Neuronal stem cell (in vitro differentiated cells): ENCODE measurements at places on chromosomes 7 and 10.

GRCh38 chr10:95425592-95426465, 135.0 kb upstream of the PDLIM1 start:
- no peak overlapping the region for H3K4me3 ChIP-seq
- H3K4me1 ChIP-seq: no peaks in the 10 kb centered on the region
- H3K36me3 ChIP-seq: no peaks in the 10 kb centered on the region
- no peak overlapping the region for H3K27ac ChIP-seq
- DNase-seq: no peak

DNA sequence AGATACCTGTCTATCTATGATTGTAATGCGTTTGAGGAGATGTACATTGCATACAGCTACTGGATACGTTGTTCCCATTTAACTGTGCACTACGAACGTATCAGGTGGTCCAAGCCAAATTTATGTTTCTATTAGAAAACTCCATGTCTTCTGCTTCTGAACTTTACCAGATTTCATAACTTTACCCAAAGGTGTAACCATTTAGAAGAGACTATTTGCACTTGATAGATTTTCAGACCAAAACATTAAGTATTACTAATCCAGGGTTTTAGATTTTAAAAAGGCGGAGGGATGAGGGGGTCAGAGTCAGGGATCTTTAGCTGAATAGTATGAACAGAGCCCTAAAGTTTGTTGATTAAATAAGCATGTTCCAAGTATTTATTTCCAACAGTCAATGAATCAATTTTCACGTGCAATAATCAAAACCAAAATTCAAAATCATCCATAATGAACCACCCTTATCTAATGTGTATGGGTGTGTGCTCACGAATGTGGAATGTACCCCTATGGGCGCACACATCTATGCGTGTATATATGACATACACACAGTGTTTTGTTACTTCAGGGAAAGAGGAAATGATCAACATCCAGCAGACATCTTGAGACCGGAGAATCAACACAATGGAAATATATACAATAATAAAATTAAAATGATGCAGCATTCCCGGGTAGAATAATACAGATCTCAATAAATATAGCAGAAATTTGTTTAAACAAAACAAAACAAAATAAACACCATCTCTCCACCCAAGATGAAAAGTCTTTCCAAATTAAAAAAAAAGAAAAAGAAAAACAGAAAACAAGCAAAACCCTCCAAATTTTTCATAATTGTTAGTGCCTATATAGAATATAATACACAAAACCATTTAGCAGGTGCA, 3.4 kb downstream of the FEZF1 start:
- peaks cover 12% of the 10 kb centered on the region for H3K36me3 ChIP-seq
- H3K27ac ChIP-seq: peak overlapping the region; percentile 64
- H3K4me3 ChIP-seq: no peak overlapping the region
- DNase-seq: no peak
- peaks cover 4% of the 10 kb centered on the region for H3K4me1 ChIP-seq

GRCh38 chr7:110733221-110733620, 357.7 kb upstream of the LRRN3 start:
- H3K4me1 ChIP-seq: no peaks in the 10 kb centered on the region
- DNase-seq: no peak
- no peak overlapping the region for H3K4me3 ChIP-seq
- H3K27me3 ChIP-seq: no peaks in the 10 kb centered on the region
- H3K36me3 ChIP-seq: no peaks in the 10 kb centered on the region

GRCh38 chr7:76509931-76510877, at the start of gene UPK3B:
Gene UPK3B, plus strand, starts transcription at chr7:76510552. Its CDS starts 101 bp downstream, at chr7:76510653.
- peaks cover 3% of the 10 kb centered on the region for H3K36me3 ChIP-seq
- no peaks in the 10 kb centered on the region for H3K27me3 ChIP-seq
- H3K4me3 ChIP-seq: no peak within 1 kb of the TSS
- DNase-seq: no peak
- peaks cover 17% of the 10 kb centered on the region for H3K4me1 ChIP-seq

DNA sequence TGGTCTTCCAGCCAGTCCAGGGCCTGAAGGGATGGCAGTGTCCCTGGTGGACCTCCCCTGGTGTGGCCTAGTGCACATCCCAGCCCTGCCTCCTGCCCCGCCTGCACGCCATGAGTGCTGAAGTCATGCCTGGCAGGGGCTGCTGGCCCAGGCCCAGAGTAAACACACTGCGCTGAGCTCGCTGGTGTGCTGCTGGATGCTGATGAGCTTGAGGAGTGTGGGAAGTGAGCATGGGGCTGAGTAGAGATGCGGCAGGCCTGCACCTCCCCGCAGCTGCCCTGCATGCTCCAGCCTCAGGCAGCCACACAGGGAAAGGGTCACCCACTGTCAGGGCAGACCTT, 43.2 kb downstream of the HTRA1 start:
- DNase-seq: no peak
- H3K4me3 ChIP-seq: no peak overlapping the region
- no peaks in the 10 kb centered on the region for H3K27me3 ChIP-seq
- H3K4me1 ChIP-seq: no peaks in the 10 kb centered on the region
- H3K27ac ChIP-seq: no peak overlapping the region
- H3K36me3 ChIP-seq: no peaks in the 10 kb centered on the region

DNA sequence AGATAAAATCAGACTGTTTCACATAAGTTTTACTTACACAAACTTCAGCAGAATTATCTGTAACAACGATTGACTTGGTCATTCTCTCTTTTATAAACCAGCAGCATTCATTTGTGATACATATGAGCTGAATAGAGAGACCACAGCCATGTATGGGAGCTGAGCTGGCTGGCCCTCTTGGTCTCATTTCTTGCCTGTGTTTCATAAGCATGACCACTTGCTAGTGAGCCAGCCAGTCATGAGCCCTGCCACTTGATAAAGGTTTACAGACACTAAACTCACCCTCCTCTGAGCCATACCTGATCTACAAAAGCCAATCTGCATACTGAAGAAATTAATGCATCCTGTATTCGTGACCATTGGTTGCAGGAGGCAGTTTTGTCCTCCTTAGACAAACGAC, 82.1 kb downstream of the PKD1L1 start:
- H3K27me3 ChIP-seq: no peaks in the 10 kb centered on the region
- no peak overlapping the region for H3K27ac ChIP-seq

- no peak for DNase-seq
- H3K27me3 ChIP-seq: no peaks in the 10 kb centered on the region
- H3K4me3 ChIP-seq: no peak overlapping the region
- H3K27ac ChIP-seq: no peak overlapping the region
These were observed 90.9 kb downstream of the HIP1 start for GRCh38 chr7:75647709-75648438.

- H3K4me3 ChIP-seq: no peak overlapping the region
- H3K27ac ChIP-seq: no peak overlapping the region
- H3K4me1 ChIP-seq: no peaks in the 10 kb centered on the region
These were observed 146.3 kb downstream of the NXPH1 start for GRCh38 chr7:8579661-8580194.

GRCh38 chr10:89210794-89211425, 3.8 kb upstream of the CH25H start:
- H3K4me1 ChIP-seq: peaks cover 10% of the 10 kb centered on the region
- peaks cover 2% of the 10 kb centered on the region for H3K36me3 ChIP-seq

- DNase-seq: no peak
- peaks cover 13% of the 10 kb centered on the region for H3K4me1 ChIP-seq
- H3K27ac ChIP-seq: no peak overlapping the region
- H3K36me3 ChIP-seq: peaks cover 68% of the 10 kb centered on the region
- H3K4me3 ChIP-seq: peak overlapping the region; percentile 93
These were observed 1.7 kb downstream of the TWNK start for GRCh38 chr10:100989088-100989487.

- peaks cover 38% of the 10 kb centered on the region for H3K27me3 ChIP-seq
- H3K4me3 ChIP-seq: no peak overlapping the region
- peak; percentile 9 for DNase-seq
- no peaks in the 10 kb centered on the region for H3K36me3 ChIP-seq
- H3K4me1 ChIP-seq: peaks cover 10% of the 10 kb centered on the region
These were observed 8.9 kb downstream of the DLX6 start for GRCh38 chr7:97014145-97014750.

- no peak overlapping the region for H3K4me3 ChIP-seq
- no peaks in the 10 kb centered on the region for H3K4me1 ChIP-seq
- no peaks in the 10 kb centered on the region for H3K27me3 ChIP-seq
- H3K27ac ChIP-seq: no peak overlapping the region
These were observed 77.3 kb downstream of the CCSER2 start for GRCh38 chr10:84405662-84406061.

GRCh38 chr10:4013651-4014121, 228.7 kb upstream of the KLF6 start:
- H3K4me3 ChIP-seq: no peak overlapping the region
- DNase-seq: no peak
- H3K27me3 ChIP-seq: no peaks in the 10 kb centered on the region
- H3K4me1 ChIP-seq: no peaks in the 10 kb centered on the region

DNA sequence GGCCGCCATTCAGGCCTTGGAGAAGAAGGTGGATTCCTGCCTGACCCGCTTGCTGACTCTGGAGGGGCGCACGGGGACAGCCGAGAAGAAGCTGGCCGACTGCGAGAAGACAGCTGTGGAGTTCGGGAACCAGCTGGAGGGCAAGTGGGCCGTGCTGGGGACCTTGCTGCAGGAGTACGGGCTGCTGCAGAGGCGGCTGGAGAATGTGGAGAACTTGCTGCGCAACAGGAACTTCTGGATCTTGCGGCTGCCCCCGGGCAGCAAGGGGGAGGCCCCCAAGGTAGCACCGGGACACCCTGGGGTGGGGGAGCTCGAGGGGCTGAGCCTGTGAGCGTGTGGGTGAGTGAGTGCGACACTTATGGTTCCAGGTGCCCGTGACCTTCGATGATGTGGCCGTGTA, 4.5 kb downstream of the ZNF783 start:
- H3K4me1 ChIP-seq: no peaks in the 10 kb centered on the region
- no peaks in the 10 kb centered on the region for H3K27me3 ChIP-seq
- no peak overlapping the region for H3K4me3 ChIP-seq
- no peak overlapping the region for H3K27ac ChIP-seq
- peaks cover 10% of the 10 kb centered on the region for H3K36me3 ChIP-seq

GRCh38 chr7:31776616-31777015, 89.6 kb downstream of the PPP1R17 start:
- no peaks in the 10 kb centered on the region for H3K27me3 ChIP-seq
- no peak overlapping the region for H3K27ac ChIP-seq
- no peaks in the 10 kb centered on the region for H3K4me1 ChIP-seq

DNA sequence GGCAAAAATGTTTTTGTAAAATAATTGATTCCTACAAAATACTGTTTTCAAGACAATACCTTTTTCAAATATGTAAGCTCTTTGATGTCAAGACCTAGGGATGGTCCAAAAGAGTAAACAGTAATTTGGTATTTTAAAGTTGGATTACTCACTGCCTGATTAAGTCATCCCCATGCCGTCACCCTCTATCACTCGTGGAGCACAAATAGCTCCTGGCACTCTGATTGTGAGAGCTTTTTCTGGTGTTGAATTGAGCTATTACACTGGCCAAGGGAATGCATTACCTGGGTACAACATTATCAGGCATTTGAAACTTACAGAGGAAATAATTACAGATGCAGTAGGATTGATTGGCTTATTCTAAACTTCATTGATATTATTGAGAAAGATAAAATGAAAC, 231.9 kb upstream of the GRM3 start:
- no peaks in the 10 kb centered on the region for H3K27me3 ChIP-seq
- no peak for DNase-seq
- no peak overlapping the region for H3K27ac ChIP-seq
- no peaks in the 10 kb centered on the region for H3K36me3 ChIP-seq

DNA sequence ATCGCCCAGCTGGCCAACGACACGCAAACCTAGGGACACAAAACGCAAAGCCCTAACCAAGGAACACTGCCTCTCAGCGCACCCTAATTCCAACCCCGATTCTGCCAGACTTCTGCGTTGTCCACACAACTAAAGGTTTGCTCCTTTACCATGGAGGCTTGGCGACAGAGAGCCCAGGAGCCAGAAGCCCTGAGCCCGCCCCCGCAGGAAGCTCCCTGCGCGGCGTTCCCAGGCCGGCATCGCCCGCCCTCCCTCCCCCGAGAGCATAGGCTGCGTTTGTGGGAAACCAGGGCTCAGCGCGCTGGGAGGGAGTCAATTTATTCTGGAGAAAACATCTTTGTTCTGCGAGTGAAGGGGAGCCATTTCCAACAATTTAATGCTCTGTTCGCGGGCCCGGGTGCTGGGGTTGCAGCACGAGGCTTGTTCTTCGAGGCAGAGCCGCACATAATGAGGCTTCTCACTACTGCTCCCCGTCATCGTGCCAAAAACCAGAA, 103.9 kb downstream of the GRID1 start:
- no peak overlapping the region for H3K4me3 ChIP-seq
- H3K36me3 ChIP-seq: no peaks in the 10 kb centered on the region
- no peak for DNase-seq

DNA sequence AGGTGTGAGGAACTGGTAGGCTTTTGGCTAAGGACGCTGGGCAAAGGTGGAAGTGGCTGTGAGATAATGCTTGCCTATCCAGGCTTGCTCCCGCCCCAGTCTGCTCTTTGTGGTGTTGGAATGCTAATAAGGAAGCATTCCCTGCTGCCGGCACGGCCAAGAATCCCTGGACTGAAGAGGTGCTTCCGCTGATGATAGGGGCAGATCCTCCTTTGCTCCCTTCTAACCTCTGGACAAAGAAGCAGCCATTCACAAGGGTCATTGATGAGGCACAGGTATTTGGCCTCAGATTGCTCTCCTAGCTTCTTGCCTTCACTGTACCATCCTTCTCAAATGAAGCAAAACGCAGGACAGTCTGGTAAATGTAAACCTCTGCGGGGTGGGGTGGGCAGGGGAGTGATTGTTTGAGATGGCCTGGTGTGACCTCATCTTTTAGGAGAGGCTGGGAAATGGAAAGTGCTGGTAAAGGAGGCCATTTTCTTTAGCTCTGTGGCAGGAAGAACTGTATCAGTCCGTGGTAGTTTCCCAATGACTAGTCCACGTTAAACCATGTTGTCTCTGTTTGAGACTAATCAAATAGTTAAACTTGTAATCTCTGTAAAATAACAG, 1.7 kb downstream of the PGAM1 start:
- H3K4me3 ChIP-seq: peak overlapping the region; percentile 98
- DNase-seq: peak; percentile 63
- H3K27ac ChIP-seq: peak overlapping the region; percentile 85
- peaks cover 45% of the 10 kb centered on the region for H3K36me3 ChIP-seq
- H3K27me3 ChIP-seq: no peaks in the 10 kb centered on the region
- peaks cover 6% of the 10 kb centered on the region for H3K4me1 ChIP-seq

GRCh38 chr7:92528958-92529264, 316 bp downstream of the RBM48 start:
- peaks cover 11% of the 10 kb centered on the region for H3K36me3 ChIP-seq
- H3K27me3 ChIP-seq: no peaks in the 10 kb centered on the region
- H3K27ac ChIP-seq: peak overlapping the region; percentile 60
